Activated T-cell treated with anti-CD3 and anti-CD28 coated beads, Interleukin-2, amount 50 U/mL, for 24 hours (primary cell): ENCODE measurements at places on chromosomes 7 and 10.

DNA sequence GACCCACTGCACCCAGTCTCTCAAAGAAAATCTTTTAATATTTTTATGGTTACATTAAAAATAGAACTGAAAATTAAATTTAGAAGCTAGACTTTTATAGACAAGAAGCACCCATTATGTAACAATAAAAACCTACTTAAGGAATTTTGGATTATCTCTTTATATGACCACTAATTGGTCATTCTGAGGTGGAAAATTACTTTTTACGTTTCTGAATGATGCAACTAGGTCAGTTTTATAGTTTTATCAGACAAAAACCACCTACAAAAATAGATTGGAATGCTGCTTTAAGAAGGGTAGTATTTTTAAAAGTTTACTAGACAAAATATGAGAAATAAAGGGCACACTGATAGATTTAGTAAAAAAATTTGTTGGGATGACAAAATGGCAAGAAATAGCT, 16.5 kb downstream of the SYPL1 start:
- DNase-seq: no peak

DNA sequence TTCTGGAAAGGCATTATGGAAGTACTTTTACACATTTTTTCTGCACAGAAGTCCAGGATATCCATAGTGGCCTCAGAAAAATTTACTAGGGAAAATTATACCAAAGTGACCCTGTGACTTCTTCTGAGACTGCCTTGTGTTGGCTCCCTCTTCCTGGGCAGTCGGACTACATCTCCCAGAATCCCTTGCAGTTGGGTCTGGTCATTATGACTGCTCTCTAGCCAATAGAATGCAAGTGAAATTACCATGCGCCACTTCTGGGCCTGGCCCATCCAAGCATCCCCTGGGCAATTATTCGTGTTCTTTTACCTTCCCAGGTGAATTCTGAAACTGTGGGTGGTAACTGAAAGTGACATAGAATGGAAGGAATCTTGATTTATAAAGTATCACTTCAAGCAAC, 430.9 kb downstream of the ACTR3B start:
- no peak for DNase-seq

DNA sequence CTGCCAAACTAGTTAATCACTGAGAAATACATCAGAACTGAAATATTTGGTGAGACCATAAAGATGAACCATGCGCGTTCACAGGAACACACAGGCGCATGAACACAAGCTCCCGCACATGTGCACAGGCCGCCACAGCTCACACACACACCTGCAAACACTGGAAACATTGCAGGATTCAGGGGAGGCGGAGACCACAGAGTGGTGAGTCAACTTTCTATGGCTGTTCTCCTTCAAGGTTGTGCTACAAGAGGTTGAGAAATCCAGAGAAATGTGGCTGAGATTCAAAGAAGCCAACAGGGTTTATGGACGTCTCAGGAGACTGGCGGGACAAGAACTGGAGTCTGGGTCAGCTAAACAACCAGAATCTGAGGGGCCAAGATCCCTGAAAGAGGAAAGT, 17.8 kb downstream of the ESYT2 start:
- DNase-seq: peak; percentile 70

DNA sequence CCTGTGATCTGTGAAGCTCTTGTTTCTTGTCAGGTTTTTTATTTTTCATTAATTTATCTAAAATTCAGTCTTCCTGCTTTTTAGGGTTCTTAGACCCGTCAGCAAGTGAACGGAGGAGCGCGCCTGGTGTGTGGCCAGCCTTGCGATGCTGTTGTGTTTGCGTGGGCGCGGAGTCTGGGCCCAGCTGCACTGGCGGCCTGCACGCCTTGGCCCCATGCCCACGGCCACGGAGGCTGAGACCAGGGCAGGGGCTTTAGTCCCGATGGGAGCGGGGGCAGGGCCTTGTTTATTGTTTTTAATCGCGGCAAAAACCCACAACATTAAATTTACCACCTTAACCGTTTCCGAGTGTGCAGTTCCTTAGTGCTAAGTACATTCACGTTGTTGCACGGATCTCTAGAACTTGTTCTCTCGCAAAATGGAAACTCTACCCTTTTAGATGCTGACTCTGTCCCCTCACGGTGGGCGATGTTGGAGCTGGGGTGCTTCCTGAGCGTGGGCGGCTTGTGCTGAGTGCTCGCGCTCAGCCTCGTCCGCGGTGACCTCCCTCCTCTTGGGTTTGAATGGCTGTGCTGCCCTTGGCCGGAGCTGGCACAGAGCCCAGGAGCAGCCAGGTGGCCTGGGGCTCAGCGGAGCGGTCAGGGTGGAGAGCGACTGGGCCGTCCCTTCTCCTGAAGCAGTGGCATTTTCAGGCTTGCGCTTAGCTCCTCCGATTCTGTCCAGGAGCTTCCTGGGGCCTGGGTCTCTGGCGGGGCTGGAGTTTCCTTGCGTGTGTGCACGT, 69.1 kb downstream of the INPP5A start:
- no peak for DNase-seq

DNA sequence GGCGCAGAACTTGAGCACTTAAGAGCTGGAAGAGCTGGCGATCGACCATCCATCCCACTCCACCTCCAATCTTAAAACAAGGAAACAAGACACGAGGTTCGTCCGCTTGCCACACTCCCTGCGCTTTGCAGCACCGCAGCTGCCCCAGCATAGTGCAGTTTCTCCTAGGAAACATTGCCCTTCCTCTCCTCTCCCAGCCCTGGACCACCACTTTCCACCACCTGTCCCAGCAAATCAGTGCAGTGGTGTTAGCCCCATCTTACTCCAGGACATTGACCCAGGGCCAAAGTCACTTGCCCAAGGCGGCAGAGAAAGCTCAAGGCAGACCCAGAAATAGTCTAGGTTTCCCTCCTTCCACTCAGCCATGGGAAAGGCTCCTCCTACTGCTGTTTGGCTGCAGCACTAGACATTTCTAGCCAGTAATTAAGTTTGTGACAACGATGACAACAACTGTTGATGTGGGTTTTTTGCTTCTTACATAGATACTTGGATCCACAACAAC, 1.5 kb upstream of the PARD3 start:
- no peak for DNase-seq

- DNase-seq: no peak
Measured at GRCh38 chr10:3978174-3978573, 193.2 kb upstream of the KLF6 start.

DNA sequence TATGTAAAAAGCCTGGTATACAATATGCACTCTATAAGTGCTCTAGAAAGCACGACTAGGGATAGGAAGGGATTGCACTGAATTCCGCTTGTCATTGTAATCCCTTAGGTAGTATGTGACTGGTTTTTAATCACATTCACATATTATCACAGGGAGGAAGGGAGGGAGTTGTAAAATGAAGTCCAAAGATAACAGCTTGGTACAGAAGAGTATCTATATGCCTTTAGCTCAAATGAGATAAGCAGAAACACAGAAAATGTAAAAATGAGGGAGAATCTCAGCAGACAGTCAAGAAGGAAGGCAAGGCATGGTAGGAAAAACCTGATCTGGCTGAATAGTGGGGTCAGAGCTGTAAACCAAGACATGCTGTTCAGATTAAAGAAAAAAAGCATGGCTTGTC, 63.4 kb downstream of the ABI1 start:
- DNase-seq: no peak

DNA sequence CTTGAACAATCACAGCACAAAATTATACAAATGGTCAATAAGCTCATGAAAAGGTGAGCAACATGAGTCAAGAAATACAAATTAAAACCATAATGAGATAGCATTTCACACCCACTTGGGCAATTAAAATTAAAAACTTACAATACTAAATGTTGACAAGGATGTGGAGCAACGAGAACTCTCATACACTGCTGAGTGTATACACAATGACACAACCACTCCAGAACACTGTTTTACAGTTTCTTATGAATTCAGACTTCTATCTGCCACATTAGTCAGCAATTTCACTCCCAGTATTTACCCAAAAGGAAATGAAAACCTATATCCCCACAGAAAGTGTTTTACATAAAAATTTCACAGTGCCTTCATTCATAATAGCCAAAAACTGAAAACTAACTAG, 31.1 kb downstream of the GDI2 start:
- no peak for DNase-seq
